Activated CD4-positive, alpha-beta T cell treated with anti-CD3 and anti-CD28 coated beads for 4 hours (primary cell): ENCODE measurements at places on chromosomes 5 and 9.
A peak's percentile ranks its signal among the peaks of the same experiment; 100 is the strongest.

- DNase-seq, result no peak
Observed at GRCh38 chr9:38057416-38058195, 11.4 kb downstream of the SHB start.

- no peak for DNase-seq
Observed at GRCh38 chr9:133769511-133770075, 31.4 kb upstream of the SARDH start.

DNA sequence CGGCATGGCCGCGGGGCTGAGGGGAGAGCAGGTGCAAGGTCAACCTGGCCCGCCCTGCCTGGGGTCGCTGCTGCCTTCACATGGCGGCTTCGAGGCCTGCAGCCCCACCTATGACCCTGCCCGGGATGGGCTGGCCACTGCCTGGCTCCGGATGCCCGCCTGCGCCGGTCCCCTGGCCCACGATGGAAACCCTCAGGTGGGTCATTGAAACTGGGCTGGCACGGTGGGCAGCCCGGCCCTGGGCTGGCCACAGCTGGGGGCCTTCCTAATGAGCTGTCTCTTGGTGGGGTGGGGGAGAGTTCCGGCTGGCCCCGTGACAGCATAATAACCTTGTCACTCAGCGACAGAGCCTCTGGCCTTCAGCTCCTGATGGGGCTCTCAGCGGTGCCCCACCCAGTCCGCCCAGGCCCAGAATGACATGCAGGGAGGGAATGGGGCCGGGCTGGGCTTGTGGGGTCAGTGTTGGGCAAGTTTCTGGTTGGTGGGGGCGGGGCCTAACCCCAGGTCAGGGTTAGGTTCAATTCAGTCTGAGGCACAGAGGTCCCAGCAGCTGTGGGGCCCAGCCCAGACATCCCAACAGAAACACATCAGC is at the start of gene CCDC187:
Gene CCDC187, minus strand, starts transcription at position 270 of the 592 bp plus-strand sequence. Its CDS starts 264 bp downstream, at position 6.
- DNase-seq, result no peak

- no peak for DNase-seq
Observed at GRCh38 chr9:134618163-134618832, 23.3 kb upstream of the COL5A1 start.

GRCh38 chr9:7688626-7689025 is 111.0 kb downstream of the DMAC1 start:
- DNase-seq, result no peak

GRCh38 chr9:126235336-126236243 is 91.0 kb upstream of the MVB12B start:
- DNase-seq, result no peak

- DNase-seq, result peak; percentile 42
Observed at GRCh38 chr9:36728651-36729520, 156.2 kb downstream of the MELK start.

DNA sequence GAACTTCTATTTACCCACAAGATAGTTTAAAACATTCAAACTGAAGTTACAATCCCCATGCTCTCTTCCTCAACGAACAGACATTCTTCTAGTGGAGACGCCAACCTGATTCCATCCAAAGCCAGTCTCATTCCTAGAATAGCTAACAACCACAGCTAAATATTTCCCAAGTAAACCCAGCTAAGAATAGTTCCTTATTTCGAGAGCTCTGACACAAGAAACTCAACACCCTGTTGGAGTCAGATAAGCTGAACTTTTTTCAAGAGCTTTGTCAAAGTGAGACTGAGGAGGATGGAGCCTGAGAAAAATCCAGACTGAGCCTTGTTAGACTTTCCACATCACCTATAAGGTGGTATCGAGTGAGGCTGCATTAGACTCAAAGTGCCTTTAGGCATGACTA is 56.7 kb upstream of the RPS23 start:
- no peak for DNase-seq

DNA sequence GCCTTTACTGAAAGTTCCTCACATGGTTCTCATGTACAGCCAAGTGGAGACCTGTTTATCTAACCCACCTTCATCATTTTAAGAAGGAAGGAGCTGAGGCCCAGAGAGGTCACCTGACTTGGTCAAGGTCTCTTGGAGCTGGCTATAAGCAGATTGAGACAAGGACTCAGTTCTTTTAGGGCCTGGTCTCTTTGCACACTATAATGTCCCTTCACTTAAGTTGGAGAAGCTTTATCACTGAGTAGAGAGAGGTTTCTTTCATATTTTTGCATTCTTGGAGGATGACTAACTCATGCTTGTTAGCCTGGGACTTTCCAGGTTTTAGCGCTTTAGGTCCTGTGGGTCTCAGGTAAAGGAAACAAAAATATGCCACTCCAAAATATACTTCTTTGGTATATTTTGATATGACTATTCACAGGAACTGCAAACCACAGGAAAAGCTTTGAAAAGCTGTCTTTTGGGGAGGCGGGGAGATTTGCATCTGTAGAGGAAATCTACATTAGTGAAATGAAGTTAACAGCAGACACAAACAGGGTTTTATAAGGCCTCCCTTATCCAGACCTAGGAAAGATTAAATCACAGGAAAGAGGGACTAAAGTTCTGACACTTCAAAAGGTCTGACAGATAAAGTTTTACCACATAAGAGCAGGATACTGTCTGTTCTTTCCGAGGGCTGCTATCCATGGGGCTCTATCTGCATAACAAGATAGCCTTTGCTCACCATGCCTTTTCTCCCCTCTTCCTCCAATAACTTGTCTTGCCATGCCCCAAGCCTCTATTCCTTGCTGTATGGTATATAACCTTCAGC is 95.8 kb upstream of the ANKRD55 start:
- DNase-seq, result peak; percentile 53

DNA sequence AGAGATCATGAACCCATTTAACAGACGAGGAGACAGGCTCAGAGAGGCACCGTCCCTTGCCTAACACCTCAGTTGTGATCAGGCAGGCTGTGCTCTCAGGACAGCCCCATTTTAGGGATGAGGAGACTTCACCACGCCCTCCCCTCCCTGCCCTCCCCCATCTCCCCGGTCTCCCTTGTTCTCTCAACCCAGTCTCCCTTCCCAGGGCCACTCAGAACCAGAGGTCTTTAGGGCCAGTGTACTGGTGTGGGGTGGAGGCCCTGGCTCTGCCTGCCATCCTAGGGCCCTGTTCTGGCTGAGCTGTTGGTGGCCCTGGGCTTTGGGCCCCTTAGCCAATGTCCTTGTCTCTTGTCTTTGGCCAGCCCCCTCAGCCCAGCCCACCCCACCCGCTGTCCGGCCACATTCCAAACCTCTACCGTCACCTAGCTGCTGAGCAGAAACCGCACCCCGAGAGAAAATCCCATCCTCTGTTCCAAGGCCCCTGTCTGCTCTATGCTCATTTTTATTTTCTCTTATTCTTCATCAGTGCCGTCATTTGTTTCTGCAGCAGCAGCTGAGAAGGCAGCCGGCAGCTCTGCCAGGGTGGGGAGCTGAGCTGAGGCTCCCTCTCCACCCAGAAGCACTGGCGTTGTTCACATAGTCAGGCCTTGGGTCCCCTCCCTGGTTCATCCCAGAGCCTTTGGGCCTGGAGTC is 33.9 kb downstream of the OLFML2A start:
- no peak for DNase-seq

GRCh38 chr5:178249191-178249989 is 16.8 kb upstream of the PHYKPL start:
- peak; percentile 28 for DNase-seq

DNA sequence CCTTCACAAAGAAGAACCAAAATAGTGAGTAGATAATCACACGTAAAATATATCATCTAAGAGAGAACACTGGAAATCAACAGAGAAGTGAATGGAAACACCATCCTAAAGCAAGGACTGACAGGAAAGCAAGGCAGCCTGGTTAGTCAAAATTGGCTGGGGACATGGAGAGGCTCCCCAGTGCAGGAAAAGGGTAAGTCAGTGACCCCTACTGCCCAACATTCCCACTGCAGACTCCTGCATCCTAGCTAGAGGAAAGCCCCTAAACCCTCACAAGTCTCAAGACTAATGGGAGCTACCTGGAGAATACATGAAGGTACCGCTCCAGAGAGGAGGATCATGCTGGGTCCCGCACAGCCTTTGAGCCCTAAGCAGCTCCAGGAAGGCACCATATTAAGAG is 60.1 kb downstream of the ZDHHC21 start:
- DNase-seq, result no peak

DNA sequence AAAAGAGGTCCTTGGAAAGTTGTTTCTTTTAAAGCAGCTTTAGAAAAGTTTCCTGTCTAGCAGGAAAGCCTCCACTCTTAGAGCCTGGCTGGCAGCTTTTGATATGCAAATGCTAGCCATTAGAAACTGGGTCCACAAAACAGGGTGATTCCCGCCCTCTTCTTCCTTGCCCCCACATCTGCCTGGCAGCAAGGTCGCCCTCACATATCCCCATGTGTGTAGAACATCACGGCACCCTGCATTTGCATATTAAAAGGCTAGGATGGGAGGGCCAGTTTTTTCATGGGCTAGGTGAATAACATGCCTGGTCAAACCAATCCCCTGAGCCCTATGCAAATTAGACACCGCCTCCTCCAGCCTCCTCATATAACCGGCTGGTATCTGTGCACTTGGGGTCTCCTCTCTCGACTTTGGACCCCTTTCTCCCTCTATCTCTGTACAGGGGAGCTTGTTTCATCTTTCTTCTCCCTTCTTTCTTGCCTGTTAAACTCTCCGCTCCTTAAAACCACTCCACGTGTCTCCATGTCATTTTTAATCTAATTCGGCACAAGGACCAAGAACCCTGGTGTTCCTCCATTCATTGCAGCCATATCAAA is 426.8 kb upstream of the CTNND2 start:
- DNase-seq, result no peak

GRCh38 chr9:3446313-3446712 is 79.5 kb downstream of the RFX3 start:
- no peak for DNase-seq

DNA sequence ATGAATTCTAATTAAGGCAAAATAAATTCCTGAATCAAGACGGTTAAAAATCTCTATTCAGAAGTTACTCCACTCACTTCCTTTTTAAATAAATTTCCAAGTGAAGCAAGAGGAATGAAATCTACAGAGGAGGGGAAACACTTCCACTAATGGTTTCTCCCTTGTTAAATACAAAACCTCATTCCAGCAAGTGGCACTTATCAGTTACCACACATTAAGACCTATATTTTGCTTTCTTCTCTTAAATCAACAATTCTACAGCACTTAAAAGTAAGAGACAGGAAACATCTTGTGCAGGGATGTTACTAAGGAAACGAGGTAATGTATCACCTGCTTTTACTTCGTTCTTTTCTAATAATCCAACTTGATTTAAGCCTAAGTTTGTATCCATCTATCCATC is 172.6 kb downstream of the RAPGEF6 start:
- no peak for DNase-seq

DNA sequence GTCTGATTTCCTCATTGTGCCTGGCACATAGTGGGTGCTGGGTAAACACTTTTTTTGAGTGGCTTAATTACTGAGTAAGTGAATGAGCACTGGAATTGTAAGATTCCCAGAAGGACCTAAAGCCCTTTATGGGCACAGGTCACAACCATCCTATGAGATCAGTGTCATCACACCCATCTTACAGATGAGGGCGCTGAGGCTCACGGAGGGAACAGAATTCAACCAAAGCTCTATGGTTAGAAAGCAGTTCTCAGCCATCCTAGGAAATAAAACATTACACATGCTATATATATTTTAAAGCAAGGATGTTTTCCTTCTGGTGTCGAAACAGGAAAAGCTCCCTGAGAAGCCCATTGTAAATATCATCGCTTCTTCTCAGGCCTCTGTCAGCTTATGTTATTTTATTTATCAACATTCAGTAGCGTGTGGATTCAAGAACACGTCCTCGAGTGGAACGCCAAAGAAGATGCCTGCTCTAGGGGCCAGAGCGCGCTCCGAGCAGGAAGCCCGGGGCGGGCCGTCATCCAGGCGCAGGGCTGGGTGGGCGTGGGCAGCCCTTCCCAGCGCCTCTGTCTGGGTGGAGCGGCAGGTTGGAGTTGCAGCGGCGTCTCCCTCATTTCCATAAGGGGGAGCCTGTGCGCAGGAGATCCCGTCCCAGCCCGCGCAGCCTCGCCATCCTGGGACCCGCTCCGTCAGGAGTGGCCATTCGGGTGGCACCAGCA is 155.8 kb upstream of the SMIM23 start:
- DNase-seq, result no peak

DNA sequence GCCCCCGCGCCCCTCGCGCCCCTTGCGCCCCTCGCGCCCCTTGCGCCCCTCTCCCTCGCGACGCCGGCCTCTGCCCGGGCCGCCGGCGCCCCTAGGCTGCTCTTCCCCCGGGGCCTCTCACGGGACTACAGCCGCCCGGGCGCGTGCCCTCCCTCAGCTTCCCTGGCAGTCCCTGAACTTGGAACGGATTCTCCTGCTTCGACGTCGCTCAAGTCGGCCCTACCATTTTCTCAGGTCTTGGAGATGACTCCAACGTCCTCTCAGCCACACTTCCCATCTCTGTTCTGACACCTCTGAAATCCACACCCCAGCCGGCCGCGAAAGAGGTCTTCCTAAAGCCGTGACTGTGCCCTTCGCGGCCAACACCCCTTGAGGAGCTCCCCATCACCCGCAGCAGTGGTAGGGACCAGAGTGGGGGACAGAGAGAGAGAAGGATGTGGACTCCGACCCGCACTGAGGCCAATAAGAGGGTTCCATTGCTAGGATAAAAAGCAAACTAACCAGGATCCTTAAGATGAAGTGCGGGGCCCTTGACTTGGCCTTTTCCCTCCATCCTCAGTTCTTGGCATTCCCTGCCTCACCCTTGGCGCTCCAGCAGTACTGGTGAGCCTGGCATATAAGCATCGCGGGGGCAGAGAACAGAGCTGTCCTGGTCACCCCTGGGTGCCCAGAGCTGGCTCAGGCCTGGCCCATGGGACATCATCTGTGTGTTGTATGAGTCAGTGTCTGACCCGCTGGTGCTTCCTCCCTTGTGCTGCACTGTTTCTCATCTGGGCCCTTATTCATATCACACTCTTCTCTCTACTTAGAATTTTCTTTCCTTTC is 38.6 kb upstream of the GARNL3 start:
- DNase-seq, result no peak

DNA sequence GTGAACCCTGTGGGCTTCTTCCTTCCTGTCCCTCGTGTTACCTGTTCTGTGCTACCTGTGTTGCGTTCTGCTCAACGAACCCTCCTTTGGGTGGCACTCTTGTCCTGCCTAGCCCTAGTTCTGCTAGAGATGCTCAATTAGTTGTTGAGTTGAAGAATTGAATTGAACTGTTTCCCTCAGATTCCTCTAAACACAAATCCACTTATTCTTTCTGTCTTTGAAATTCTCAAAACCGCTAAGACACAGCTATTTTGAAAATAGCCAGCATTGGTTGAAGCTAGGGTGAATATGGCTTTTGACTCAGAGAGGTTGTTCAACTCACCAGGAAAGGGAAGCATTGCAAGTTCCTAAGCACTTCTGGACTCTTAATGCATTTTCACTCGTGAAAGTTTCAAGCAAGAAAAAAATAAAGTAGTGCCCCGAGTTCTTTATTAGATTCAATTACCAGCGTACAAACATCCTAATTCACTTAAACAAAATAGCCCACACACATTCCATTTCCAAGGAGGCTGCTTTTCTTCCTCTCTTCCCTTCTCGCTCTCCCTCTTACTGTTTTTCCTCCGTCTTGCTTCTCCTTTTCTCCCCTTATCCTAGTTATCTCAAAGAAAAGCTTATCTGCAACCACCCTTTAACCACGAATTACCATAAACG is 642 bp upstream of the ITGA1 start:
- peak; percentile 28 for DNase-seq

GRCh38 chr5:34941936-34942335 is 12.6 kb downstream of the DNAJC21 start:
- DNase-seq, result no peak
